Mucosa of descending colon (tissue), 3 donors: ENCODE measurements at places on chromosomes 12 and 14. TPM values are rescaled to one million over a fixed set of nuclear protein-coding genes. Genes with fewer than 3 reads are reported as not detected.

The ARHGEF40 gene
- 69.3 TPM for total RNA-seq

The ASIC1 gene
- 0.35 TPM for total RNA-seq

The KRT74 gene
- total RNA-seq, result not detected

The POTEM gene
- total RNA-seq, result not detected

The COX8C gene
- not detected for total RNA-seq

The ACVRL1 gene
- total RNA-seq, result 132 TPM

The ZNF384 gene
- 67.8 TPM for total RNA-seq

The DBX2 gene
- total RNA-seq, result not detected

The FZD10 gene
- 0.48 TPM for total RNA-seq

The TMTC2 gene
- 13.3 TPM for total RNA-seq

The TAS2R8 gene
- not detected for total RNA-seq

The TMPO gene
- total RNA-seq, result 69.8 TPM

DNA sequence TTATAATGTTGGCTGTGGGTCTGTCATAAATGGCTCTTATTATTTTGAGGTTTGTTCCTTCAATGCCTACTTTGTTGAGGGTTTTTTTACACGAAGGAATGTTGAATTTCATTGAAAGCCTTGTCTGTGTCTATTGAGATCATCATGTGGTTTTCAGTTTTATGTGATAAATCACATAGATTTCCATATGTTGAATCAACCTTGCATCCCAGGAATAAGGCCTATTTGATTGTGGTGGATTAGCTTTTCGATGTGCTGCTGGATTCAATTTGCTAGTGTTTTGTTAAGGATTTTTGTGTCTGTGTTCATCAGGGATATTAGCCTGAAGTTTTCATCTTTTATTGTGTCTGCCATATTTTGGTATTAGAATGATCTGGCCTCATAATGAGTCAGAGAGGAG lies 27.6 kb downstream of the SLC2A13 start:
- DNase-seq, result no peak

- no peak for DNase-seq
Observed at GRCh38 chr14:70098250-70098809, 90.4 kb downstream of the SLC8A3 start.

DNA sequence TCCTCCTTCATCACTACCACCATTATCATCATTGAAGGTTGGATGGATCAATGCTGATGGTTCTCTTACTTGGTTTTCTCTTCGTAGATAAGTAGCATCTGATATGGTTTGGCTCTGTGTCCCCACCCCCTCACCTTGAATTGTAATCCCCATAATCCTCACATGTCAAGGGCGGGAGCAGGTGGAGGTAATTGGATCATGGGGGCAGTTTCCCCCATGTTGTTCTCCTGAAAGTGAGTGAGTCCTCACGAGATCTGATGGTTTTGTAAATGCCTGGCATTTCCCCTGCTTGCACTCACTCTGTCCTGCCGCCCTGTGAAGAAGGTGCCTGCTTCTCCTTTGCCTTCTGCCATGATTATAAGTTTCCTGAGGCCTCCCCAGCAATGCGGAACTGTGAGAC lies 172.4 kb upstream of the PWP1 start:
- no peak for DNase-seq

DNA sequence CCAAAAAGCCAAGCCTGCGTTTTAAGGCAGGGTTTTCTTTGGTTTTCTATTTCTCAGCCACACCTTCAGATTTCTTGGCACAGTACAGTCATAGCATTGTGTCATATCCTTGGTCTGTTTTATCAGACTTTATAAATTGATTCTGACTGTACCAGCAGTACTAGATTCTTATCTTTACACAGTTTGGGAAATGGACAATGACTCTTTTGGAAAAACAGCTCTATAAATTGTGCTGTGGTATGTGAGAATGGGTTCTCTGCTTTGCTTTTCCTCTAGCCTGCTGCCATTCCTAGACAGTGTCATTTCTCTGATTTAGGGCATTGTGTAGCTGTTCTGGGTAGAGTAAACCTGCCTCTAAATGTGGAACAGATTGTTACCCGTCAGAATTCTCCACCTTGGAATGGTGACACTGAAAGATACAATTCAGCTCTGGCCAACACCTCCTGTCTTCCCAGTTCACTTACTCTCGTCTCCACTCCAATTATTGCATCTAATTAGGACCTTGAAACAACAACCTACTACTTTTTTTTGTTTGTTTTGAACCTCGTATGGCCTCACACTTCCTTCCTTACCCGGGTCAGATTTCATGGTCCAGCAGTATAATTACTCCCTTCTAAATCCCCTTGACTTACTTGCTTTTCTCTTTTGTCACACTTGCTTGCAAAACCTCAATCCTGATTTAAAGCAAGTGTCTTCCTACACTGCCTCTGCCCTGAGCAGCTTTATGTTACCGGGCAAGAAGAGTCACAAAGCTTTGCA lies 226.3 kb downstream of the ERC1 start:
- peak; percentile 54 for DNase-seq

GRCh38 chr12:90510948-90511347 lies 444.0 kb downstream of the CCER1 start:
- DNase-seq, result no peak

DNA sequence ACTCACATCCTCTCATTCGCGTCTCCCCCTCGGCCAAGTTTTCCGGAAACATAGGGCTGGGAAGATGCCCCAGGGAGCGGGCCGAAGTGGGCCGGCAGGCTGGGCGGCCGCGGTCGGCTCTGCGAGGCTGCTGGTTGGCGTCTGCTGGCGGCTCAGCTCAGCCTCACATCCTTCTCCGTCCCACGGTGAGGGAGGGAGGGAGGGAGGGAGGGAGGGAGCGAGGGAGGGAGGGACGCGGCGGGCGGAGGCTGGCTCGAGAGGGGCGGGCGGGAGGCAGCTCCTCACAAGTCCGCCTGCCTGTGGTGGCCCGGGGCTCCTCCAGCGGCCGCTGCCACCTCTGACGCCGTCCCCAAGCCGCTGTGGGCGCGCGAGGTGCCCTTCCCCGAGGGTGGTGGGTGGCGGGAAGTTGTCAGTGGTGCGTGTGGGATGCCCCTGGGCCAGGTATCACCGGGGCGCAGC lies 93.8 kb downstream of the RFLNA start:
- DNase-seq, result peak; percentile 81

DNA sequence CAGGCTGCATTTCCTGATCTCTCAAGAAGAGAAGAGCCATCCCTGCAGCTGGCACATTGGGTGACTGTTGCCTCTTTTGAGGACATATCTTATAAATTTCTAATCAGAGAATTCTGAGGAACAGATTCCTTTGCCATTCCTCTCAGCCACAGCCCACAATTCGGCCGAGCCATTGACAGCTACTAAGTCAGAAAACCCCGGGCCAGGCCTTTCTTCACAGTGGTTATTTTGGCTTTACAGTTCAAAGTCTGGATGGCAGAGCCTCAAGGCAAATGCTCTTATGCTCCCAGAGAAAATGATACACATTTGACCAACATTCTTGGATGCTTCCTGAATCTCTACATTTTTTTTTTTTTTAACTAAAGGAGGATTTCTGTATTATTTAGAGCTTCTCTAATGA lies 138.4 kb upstream of the FRMD6 start:
- no peak for DNase-seq

DNA sequence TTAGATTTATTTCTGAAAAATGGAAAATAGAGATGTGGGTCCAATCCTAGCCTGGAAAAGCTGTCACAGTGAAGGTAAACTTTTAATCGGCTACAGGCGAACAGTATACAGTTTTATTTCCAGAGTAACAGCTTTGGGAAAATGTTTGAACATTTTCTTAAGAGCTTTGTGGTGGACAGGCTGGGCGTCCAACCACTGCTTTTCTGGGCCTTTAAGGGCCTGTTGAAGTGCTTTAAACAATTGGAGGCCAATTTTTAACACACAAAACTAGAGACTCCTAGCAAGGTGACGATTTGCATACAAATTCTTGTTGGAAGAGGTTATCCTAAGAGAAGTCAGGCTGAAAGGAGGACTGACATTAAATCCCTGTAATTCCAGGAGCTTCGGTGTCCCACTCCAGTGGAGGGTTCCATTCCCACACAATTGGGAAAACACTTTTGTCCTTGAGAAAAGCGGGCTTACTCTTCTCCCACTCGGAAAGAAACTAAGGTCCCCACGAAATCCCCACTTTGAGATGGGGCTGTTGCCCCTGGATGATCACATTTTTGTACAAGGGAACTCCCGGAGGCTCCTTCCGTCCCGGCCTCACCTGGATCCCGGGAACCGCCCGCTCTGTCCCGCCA lies 26.9 kb downstream of the BCL11B start:
- no peak for DNase-seq

- no peak for DNase-seq
Observed at GRCh38 chr14:101372894-101373620, 188.2 kb upstream of the DIO3 start.

DNA sequence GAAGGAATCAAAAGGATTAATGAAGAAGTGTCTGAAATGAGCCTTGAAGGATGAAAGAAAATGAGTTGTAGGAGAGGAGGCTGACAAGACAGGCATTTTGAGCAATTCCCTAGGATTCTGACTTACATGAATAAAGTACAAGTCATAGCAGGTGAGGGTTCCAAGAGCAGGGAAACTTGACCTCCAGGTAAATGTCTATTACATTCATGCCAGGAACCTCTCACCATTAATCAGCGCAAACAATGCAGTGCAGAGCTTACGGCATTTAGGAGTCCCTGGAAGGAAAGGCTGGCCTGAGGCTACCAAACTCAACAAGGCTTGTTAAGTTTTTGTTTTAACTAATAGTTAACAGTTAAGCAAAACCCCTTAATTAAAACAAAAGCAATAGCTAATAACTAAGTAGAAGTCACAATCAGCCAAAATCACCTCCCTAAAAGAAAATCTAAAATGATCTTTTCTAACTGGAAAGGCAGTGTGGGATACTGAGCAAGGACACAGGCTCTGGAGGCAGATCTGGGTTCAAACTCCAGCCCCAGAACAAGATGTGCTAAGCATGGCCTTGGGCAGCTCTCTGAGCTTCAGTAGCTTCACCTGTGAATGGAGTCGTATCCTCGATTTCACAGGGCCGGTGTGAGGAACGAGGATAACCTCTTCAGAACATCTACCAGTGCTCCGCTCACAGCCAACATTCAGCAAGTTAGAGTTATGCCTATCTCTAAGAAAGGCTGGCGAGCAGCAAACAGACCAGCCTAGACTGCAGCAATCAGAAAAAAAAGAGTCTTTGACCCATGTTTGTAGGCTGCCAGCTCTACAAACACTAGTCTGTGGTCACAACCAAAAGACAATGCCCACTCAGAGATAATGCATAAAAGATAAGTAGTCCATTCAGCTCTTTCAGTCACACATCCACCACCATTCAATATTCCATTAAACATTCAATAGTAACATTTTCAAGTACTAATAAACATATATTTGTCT lies 16.9 kb downstream of the PPTC7 start:
- no peak for DNase-seq

- no peak for DNase-seq
Observed at GRCh38 chr14:68405961-68406360, 386.9 kb downstream of the ZFP36L1 start.

- DNase-seq, result no peak
Observed at GRCh38 chr12:62933220-62933601, 1.7 kb downstream of the PPM1H start.

GRCh38 chr12:13465635-13466034 lies 269.1 kb downstream of the EMP1 start:
- no peak for DNase-seq

GRCh38 chr14:33669111-33669510 lies 281.8 kb downstream of the EGLN3 start:
- DNase-seq, result no peak

- DNase-seq, result no peak
Observed at GRCh38 chr12:79203058-79203647, 338.6 kb downstream of the SYT1 start.

DNA sequence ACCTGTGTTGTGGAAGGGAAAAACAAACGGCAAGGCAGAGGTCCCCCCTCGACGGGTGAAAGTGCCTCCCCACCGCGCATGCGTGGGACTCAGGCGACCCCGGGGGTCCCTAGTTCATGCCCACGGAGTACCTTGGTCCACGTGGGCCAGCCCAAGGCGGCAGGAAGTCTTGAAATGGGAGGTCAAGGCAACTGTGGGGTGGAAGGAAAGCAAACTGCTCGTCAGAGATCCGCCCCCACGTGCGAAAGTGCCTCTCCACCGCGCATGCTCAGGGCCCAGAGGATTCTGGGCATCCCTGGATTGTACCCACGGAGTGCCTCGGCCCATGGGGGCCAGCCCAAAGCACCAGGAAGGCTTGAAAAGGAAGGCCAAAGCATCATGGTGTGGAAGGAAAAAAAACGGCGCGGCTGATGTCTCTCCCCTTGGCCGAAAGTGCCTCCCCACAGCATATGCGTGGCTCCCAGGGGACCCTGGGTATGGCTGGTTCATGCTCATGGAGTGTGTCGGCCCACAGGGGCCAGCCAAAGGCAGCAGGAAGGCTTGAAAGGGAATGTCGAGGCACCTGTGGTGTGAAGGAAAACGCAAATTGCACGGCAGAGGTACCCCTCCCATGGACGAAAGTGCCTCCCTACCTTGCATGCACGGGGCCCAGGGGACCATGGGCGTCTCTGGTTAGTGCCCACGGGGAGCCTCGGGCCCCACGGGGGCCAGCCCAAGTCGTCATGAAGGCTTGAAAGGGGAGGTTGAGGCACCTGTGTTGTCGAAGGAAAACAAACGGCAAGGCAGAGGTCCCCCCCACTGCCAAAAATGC lies 369.7 kb downstream of the ALG10 start:
- no peak for DNase-seq

- DNase-seq, result no peak
Observed at GRCh38 chr12:128290938-128291337, 24.0 kb downstream of the TMEM132C start.

GRCh38 chr14:54702014-54702491 lies 135.1 kb downstream of the SAMD4A start:
- DNase-seq, result no peak

- no peak for DNase-seq
Observed at GRCh38 chr14:99035268-99035667, 236.7 kb downstream of the BCL11B start.

DNA sequence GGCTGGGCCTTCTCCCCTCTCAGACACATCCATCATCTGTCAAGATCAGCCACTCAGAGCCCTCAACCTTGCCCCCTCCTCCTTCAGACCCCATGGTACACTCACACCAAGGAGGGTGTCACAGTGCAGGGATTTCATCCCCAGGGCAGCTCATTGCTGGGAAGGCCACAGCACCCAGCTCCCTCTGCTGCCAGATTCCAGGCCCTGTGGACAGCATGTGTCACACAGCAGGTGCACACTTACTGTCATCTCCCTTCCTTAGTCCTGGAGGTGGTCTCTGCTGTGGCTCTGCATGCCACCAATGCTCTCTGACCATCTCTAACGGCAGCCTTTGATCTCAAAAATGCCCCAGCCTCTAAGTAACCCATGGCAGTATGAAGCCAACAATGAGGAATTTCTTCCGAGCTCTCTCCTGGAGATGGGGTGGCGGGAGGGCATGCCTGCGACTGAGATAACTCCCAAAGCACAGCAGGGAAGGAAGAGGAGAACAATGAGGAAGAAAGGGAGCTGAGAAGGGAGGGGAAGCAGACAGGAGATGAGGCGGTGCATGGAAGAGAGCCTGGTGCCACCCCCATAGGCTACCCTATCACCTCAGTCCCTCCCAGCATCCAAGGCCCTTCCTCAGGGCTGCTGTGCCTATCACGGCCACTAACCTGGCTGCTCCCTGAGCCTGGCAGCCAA lies 101.0 kb downstream of the SINHCAF start:
- DNase-seq, result no peak

- no peak for DNase-seq
Observed at GRCh38 chr12:116397148-116397547, 119.7 kb upstream of the MED13L start.

- peak; percentile 62 for DNase-seq
Observed at GRCh38 chr14:100400115-100400514, 77.0 kb downstream of the SLC25A47 start.

GRCh38 chr14:67646131-67646530 lies 26.4 kb downstream of the ARG2 start:
- DNase-seq, result no peak
